ENCODE measurements at places on chromosomes 13 and 19.

- DNase-seq, result no peak
These were observed at the start of gene TMEM59L for GRCh38 chr19:18612772-18613588. TMEM59L (plus strand) TSS chr19:18612870; CDS start chr19:18612959, 89 bp downstream.

DNA sequence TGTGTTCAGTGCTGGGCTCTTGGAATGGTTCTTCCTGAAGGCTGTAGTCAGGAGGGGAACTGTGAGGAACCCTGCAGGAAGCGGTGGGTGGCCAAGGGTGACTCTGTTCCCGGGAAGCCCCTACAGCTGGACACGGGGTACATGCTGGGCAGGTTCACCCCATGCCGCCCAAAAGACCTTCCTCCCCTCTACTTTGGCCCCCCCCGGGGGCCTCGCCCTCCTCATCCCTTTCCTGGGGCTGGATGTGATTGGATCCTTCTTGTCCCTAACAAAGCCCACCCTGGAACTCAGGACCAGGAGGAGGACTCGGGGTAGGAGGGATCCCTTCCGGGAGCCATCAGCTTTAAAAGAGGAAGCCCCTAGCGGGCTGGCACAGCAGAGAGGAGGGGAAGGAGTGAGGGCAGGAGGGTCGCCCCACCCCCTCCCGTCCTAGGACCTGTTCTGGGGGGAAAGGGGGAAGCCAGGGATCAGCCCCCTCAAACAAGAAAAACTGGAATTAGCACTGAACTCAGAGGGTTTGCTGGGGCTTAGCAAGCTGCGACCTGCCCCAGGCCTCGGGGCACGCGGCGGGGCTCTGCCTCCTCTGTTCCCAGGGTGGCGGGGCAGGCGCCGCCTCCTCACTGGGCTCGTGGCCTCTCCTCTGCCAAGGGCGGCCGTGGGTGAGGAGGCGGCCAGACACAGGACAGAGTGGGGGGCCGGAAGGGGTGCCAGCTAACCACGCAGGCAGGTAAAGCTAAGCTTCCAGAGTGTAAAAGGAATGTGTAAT, 4.0 kb downstream of the CEBPA start:
- no peak for DNase-seq

DNA sequence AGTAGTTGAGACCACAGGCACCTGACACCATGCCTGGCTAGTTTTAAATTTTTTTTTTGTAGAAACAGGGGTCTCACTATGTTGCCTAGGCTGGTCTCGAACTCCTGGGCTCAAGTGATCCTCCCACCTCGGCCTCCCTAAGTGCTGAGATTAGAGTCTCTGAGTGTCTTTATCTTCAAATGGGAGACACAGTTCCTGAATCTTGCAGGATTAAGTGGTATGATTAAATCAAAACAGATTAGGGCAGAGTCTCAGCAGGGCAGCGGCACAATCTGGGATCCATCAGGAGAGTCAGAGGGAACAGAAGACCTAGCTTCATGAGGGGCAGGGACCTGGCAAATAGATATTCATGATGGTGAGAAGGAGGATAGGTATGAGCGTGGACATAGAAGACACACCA, 953 bp downstream of the RLN3 start:
- DNase-seq, result no peak

GRCh38 chr13:21871382-21871781, 200.5 kb downstream of the FGF9 start:
- no peak for DNase-seq

DNA sequence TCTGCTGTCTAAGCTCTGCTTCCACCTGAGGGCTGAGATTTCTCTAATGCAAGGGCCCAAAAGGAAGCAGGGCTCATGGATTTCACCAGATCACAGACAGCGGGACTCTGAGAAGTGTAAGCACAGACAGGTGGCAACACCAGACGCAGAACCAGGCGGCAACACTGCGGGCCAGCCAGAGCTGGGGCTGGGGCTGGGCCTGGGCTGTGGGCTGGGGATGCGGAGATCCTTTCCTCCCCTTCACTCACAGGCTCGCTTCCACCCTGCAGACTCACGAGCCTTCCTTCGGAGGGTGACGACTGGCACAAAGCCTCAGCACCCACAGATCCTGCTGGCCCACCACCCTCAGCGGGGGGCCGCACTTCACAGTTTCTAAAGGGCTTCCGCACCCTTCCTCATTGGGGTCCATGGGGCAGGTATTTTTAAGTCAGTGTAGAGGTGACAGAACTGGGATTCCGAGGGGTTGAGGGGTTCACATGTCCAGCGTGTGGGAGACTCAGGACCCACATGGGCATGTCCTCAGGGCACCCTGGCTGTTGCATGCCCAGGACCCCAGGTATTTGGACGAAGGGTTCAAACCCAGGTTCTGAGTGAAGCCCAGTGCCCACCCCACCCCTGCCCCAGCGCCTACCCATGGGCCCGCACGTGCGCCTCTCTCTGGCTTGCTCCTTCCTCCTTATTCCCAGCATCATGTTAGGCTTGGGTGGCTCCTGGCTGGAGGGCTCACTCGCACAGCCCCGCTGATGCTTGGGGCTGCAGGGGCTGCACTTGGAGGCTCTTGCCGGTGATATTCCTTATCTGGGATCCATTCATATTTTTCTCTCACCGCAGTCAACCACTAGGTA, 137.3 kb upstream of the GPR12 start:
- DNase-seq, result no peak

GRCh38 chr13:30748717-30749116, 13.4 kb downstream of the ALOX5AP start:
- no peak for DNase-seq

GRCh38 chr13:52833296-52833875, 15.1 kb downstream of the PCDH8 start:
- DNase-seq, result no peak

GRCh38 chr19:45693106-45693788, 781 bp downstream of the QPCTL start:
- DNase-seq, result peak; percentile 67

GRCh38 chr13:75881109-75881775, 245.1 kb downstream of the LMO7 start:
- DNase-seq, result no peak

DNA sequence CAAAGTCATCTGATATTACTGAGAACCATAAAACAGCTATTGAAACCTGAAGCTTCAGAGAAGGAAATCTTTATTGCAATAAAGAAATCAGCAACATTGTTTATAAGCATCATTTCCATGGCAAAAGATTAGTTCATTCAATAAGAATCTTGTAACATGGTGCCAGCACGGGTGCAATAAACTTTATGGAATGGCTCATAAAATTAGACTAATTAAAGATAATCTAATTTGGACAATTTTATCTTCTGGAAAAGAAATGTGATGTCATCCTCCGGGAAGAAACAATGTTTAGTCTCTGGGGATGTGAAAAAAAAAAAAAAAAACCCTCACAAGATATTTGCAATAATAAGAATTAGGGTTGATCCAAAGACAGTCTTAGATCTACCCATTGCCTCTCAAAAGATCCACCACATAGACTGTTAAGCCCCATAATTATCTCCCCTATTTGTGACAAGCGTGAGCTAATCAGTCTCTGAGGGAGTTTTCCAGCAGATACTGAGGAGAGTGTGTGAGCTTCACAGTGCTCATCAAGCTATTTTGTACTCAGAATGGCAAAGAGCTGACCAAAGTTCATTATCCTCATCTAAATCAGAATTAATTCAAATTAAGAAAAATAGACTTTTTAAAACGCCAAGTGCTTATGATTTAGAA, 297.0 kb upstream of the EDNRB start:
- no peak for DNase-seq

- DNase-seq, result no peak
These were observed 327.6 kb upstream of the PCDH9 start for GRCh38 chr13:67557642-67558241.

DNA sequence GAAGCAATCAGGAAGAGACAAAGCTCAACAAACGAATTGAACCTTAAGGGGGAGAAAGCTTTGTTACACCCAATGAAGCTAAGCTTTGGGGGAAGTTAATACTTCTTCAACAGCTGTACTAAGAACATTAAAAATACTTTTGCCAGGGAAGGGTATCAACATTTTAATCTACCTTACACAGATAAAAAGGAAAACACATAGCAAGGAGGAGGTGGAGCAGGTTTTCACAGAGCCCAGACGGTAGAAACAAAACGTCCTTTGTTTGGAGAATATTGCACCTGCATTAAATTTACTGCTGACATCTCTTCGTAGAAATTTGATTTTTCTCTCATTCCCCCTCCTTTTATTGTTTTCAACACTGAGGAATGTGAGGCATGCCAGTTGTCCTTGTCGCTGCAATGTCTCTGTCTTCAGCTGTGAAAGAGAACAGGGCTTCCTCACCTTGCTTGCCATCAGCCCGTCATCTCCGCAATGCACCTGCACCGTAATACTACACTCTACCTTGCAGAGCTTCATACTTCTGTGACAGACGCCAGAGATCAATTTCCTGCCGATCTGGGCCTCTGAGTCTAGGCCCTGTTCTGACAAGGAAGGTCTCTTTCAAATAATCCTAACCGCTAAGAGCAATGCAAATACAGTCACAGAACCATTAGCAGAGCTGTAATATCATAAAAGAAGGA, 270.8 kb downstream of the SPRY2 start:
- DNase-seq, result no peak

DNA sequence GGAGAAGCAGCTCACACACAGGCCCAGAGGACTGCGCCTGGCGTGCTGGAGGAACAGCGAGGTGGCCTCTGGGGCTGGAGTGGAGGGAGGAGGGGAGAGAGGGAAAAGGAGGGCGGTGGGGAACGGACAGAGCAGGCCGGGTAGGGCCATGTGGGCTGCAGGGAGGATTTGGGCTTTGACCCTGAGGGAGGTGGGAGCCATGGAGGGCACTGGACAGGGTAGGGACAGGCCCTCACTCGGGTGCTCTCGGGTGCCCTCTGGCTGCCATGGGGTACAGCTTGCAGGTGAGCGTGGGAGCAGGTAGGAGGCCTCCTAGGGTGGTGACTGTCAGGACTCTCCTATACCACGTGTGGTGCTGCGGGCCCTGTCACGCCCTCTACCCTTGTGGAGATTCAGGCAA, 22.8 kb downstream of the PLIN4 start:
- DNase-seq, result no peak

- no peak for DNase-seq
These were observed 191.9 kb upstream of the UBL3 start for GRCh38 chr13:30042272-30042671.

GRCh38 chr13:99280166-99280565, 22.0 kb upstream of the GPR18 start:
- DNase-seq, result no peak

GRCh38 chr13:48652851-48653471, 768 bp upstream of the CYSLTR2 start:
- no peak for DNase-seq

DNA sequence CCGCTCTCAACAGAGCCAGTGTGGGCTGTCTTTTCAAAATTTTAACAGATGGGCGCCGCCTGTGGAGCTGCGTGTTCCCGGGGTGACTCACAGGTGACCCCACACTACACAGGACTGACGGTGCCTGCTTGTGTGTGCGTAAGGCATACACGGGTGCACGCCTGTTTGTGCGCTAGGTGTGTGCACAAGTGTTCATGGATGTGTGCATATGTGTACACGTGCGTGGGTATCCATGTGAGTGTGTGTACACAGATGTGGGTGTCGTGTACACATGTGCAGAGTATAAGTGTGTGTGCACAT, 92.7 kb upstream of the SOX1 start:
- no peak for DNase-seq

DNA sequence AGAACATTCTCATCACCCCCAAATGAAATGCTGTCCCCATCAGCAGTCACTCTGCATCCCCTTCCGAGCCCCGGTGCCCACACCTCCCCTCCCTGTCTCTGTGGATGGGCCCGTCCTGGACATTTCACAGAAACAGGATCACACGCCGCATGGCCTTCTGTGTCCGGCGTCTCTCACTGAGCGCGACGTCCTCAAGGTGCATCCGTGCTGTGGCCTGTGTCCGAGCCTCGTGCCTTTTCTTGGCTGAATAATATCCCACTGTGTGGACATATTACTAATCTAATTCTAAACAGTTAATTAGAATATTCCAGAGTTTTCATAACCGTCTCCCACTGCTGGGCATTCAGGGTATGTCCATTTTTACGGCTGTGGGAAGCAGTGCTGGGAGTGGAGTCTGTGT, 8.7 kb downstream of the NDUFS7 start:
- no peak for DNase-seq

DNA sequence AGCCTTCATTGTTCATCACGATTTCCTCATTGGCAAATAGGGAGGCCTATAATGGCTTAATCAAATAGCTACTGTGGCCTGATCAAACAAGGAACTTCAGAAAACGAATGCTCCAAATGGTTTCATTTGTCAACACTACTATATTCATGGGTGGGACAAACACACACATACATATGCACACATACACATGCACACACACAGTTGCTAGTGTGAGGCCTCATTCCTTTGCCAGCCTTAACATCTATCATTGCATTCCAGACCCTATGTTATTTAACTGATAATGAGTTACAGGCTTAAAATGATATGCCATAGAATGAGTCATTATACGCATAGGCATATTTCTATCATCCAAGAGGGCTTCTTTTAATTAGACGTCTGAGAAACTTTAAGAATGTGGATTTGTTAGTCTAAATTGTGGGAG, 140.2 kb downstream of the KLF5 start:
- no peak for DNase-seq

DNA sequence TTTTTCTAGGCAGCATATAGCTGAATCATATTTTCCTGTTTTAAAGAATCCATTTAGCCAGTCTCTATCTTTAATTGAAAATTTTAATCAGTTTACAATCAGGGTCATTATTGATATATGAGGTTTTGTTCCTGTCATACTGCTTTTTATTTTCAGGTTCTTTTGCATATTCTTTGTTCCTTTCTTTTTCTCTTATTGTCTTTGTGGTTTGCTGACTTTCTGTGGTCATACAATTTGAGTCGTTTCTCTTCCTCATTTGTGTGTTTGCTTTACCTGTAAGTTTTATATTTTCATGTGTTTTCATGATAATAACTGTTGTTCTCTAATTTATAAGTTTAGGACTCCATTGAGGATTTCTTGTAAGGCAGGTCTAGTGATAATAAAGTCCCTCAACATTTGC, 812.6 kb downstream of the DACH1 start:
- DNase-seq, result no peak

- DNase-seq, result no peak
These were observed 86.7 kb downstream of the IRS2 start for GRCh38 chr13:109699628-109700071.

GRCh38 chr19:5339950-5340636, 519 bp downstream of the PTPRS start:
- no peak for DNase-seq

GRCh38 chr19:15197942-15198341, 2.9 kb downstream of the NOTCH3 start:
- DNase-seq, result no peak

DNA sequence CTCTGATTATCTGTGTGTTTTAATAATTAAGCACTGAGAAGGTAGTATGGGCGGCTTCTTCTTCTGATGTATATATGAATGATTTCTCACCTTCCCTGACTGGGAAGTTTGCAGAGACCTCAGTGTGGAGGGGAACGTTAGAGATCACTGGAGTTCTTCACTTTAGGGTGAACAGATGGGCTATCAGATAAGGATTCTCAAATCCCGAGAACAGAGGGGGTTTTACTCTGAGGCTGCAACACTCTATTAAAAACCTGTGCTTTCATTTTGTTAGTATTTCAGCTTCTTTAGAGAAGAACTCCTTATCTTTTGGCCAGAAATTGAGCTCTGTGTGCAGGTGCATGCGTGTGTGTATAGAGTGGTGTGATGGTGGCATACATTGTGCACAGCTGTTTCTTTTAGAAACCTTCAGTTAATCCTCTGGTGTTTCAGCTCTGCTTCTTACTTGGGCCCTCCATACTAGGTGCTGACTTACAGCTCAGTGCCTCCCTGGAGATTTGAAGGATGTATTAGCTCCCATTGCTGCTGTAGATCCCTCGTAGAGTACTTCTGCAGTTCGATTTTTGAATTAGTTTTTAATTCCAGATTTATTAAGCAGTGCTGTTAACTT, 45.3 kb upstream of the PCDH9 start:
- DNase-seq, result no peak

GRCh38 chr13:105787632-105788031, 747.8 kb downstream of the EFNB2 start:
- DNase-seq, result no peak

All from activated naive CD4-positive, alpha-beta T cell (primary cell).